ENCODE measurements at places on chromosomes 6 and 20.

DNA sequence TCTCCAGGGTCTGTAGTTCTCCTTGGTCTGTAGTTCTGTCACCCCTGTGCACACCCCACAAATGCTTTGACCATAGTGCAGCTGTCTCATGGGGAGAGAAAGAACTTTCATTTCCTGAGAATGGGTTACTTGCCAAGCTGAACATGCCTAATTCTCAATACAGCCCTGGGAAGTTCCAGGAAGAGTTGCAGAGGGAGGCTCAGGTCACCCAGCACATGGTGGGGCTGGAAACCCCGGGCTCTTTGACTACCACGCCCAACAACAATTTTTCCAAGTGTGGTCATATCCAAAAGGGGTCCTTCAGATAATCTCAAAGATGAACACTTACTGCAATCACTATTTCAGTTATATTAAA is 2.2 kb upstream of the PTPRA start:
- DNase-seq = no peak

DNA sequence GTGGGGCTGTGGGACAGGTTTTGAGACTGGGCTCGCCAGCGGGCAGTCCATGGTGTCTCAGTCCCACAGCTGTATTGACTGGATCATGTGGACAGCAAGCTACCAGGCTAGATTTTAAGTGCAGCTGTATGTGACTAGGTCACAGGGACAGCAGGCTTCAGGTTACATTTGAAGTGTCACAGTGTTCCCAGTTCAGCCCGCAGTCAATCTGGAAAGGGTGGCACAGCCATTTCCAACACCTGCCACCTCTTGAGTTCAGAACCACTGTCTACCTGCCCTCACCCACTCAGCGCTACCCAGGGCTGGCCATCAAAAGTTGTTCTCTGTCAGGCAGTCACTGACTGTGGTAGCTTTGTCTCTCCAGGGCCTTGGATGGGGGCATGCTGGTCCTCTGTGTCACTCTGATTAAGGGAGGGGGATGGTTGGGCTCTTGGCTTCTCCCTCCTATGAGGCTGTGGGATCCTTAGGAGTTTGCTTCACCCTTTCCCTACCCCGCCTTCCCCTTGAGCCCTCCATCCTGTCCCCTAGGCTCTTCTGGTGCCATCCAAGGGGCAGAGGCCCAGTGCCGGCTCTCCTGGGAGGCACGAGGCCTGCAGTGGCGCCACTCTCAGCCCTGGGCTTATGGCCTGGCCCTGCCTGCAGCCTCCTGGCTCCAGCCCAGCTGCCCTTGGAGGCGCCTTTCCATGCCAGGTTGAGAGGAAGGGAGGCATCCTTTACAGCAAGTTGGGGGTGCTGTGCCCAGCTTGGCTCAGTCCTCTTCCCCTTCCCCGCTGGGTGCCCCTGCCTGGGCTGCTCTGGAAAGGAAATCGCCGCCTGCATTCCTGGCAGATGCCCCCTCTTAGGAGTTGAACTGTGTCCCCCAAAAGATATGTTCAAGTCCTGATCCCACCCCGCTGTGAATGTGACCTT is 44.9 kb downstream of the PNLDC1 start:
- no peak for DNase-seq

DNA sequence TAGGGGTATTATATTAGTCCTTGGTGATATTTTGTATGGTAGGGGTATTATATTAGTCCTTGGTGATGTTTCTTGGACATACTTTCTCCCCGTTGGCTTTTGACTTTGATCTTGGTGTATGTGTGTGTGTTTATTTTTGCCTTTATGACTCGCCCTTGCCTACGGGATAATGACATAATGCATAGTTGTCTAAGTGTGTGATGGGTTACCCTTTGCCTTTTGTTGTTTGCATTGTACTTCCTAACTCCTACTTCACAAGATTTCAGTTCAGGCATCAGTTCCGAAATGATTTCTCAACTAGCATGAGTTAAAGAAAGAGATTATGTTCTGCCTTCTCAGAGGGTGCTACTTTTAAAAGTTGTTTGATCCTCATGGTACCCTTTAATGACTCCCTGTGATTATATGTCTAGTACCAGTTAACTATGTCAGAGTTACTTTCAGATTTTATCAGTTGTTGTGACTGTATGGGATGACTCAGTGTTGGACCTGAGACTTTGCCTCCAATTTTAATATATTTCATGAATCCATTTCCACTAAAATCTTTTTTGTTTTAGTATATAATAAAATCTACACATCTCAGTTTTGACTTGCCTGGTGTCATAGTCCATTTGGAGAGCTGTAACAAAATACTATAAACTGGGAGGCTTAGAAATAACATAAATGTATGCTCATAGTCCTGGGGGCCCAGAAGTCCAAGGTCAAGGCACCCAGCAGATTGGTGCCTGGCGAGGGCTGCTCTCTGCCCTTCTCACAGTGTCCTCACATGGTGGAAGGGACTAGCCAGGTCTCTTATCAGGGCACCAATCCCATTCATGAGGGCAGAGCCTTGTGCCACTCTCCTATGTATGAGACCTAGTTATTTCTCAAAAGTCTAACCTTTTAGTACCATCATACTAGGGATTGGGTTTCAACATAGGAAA is 34.1 kb downstream of the CDYL start:
- no peak for DNase-seq

GRCh38 chr20:3128275-3128984 is 31.2 kb downstream of the FASTKD5 start:
- no peak for DNase-seq

GRCh38 chr20:8602389-8603116 is 466.3 kb upstream of the PLCB4 start:
- no peak for DNase-seq

DNA sequence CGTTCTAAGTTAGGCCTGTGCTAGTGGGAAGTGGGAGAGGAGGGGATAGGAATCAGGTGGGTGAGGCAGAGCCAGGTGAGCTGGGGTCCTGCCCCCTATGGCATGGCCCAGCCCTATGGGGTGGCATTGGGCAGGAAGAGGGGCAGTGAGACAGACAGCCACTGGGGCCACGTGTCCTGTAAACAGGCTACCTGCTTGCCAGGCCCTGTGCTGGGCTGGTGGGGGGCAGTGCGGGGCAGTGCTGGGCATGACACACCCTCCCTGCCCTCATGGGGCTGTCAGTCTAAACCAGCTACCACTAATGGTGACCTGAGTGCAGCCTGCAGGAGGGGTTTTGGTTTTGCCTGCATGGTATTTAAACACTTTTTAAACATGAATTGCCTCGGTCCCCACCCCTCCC is 10.1 kb upstream of the PMEPA1 start:
- no peak for DNase-seq

DNA sequence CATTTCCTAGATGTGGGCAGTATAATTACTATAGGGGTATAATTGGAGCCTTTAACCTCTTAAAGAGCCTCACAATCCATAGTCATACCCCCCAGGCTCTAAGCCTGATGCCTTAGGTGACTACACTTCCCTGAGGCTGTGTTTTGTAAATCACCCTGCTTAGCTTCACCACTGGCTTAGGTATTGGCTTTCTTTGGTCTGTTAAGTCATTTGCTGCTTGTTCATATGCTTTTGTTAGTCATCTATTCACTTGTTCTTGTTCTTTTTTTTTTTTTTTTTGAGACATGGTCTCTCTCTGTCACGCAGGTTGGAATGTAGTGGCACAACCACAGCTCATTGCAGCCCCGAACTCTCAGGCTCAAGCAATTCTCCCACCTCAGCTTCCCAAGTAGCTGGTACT is 26.7 kb downstream of the KAT14 start:
- no peak for DNase-seq

GRCh38 chr6:22113026-22113766 is 183.6 kb downstream of the PRL start:
- DNase-seq = no peak

GRCh38 chr6:155026022-155026705 is 31.0 kb downstream of the TIAM2 start:
- no peak for DNase-seq

GRCh38 chr6:3163248-3163594 is 5.9 kb upstream of the TUBB2A start:
- DNase-seq = no peak

DNA sequence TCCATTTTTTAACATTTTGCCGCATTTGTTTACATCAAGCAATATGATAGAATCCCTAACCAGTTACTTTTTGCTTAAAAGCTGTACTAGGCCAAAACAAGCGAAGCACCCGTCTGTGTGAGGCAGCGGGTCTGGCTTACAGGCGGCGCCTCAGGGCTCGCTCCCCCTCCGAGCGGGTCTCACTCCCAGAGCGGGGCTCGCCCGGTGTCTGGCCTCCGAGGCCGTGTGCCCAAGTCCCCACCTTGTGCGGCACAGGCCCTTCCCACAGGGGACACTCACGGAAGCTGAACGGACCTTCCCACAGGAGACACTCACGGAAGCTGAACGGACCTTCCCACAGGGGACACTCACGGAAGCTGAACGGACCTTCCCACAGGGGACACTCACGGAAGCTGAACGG is 23.4 kb downstream of the ZBTB46 start:
- DNase-seq = no peak

DNA sequence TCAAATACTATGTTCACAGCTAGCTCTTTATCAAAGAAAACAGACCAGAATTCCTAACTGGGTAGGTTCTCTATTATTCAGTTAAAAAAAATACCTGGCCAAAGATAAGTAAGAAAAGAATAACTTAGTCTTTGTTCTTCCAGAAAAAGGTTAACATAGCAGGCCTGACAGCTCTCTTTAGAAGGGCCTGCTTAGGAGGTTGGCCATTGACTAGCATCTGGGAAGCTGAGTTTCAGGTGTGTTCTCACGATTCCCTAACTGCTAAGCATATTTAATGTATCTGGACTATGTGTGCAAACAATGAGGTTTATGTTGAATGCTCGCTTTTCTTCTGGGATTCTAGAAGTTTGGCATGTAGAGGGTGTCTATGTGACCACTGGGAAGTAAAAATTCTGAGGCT is 618.9 kb downstream of the HACE1 start:
- DNase-seq = no peak

- no peak for DNase-seq
These were observed 109.7 kb downstream of the BCAS1 start for GRCh38 chr20:53960579-53961272.

DNA sequence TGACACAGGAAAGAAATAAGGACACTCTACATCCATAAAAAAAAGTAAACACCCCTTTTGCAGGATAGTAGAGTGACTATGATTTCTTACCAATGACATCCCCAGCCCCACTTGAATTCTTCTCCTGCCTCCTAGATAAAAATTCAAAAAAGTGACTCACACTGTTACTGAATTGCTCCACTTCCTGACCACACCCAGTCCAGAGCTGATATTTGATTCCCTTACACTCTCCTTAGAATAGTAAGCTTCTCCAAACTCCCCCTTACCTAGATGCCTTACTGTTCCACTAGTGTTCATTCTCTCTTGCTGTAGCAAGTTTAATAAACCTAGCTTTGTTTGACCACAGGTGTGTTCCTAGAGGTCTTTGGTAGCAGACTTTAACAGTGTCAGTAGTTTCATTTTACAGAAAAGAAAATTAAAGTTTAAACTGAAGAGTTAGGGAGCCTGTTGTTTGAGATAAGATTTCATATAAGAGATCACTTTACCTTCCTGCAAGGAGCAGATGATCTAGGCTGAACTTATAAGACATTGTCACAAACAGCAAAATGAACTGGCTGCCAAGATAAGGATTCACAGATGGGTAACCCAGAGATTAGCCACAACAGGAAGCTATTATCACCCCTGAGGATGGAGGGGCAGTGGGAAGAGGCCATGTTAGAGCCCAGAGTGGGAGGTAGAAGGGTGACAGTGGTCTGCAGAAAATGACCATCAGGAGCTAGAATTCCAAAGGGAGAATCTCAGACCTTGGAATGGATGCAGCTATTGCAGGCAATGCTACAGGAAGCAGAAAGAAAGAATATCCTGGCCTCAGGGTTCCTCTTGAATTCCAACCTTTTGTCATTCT is 28.4 kb upstream of the BTN3A2 start:
- no peak for DNase-seq

GRCh38 chr6:154732538-154733182 is 556 bp upstream of the SCAF8 start:
- DNase-seq = peak; percentile 8

DNA sequence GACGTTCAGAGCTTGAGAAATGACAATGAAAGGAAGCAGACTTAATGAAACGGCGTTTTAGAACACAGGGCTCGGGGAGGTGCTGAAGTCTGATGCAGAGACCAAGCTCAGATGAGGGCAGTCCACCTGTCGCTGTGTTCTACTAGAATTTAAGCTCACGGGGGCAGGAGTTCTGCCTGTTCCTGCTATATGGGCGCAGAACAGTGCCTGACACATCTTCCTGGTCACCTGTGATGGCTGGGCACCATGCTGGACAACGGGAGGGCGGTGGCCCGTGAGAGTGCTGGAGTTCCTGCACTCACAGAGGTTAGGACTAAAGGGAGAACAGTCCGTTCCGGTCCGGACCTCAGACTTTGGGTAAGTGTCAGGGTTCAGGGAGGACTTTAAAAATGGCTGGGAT is 130.6 kb downstream of the ERMARD start:
- DNase-seq = no peak

- DNase-seq = no peak
These were observed 11.5 kb downstream of the SLC2A10 start for GRCh38 chr20:46720776-46721425.

- no peak for DNase-seq
These were observed 39.8 kb downstream of the ADTRP start for GRCh38 chr6:11738661-11739375.

GRCh38 chr20:1827974-1828785 is 67.0 kb upstream of the SIRPA start:
- DNase-seq = no peak

- DNase-seq = peak; percentile 70
These were observed 951 bp downstream of the NRSN2 start for GRCh38 chr20:347640-348484.

DNA sequence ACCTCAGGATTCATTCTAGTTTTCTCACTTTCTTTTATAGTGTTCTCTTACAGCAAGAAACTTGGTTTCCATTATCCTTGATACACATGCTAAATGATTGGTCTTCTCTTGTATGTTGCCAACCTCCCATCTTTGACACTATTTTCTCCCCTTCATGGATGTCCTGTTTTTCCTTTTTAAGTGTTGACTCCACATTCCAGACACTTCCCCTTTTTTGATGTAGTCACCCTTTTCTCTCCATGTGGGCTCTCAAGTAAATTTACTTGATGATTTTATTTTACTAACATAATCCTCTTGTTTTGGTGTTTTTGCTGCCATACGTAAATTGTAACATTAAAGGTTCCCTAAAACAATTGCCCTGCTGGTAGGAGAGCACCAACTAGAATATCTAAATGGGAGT is 148.1 kb downstream of the ZFAND3 start:
- DNase-seq = no peak

DNA sequence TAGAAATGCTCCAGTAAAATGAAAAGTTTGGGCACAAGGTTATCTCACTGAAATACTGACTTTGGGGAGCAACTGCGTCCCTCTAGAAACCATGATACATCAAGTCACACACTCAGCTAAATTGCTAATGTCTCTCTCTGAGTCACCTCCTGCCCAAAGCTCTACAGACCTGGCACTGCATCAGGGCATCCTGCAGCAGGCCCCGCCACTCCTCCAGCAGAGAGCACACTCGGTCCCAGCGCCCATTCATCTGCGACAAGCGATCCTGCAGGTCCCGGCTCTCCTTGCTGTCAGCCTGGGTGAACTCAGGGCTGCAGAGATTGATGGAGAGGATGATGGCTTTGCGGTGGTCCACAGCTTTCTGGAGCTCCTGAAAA is 329.0 kb downstream of the ESR1 start:
- DNase-seq = no peak

GRCh38 chr6:139062932-139063646 is 34.5 kb downstream of the ABRACL start:
- no peak for DNase-seq

- no peak for DNase-seq
These were observed 140.7 kb downstream of the FUT9 start for GRCh38 chr6:96156425-96156824.

Data from CD4-positive, alpha-beta T cell treated with Interleukin-6 for 4 hours (primary cell).